ENCODE measurements at places on chromosomes 3 and 15.

- no peak for DNase-seq
Measured at GRCh38 chr15:68447976-68448755, 16.2 kb upstream of the ITGA11 start.

DNA sequence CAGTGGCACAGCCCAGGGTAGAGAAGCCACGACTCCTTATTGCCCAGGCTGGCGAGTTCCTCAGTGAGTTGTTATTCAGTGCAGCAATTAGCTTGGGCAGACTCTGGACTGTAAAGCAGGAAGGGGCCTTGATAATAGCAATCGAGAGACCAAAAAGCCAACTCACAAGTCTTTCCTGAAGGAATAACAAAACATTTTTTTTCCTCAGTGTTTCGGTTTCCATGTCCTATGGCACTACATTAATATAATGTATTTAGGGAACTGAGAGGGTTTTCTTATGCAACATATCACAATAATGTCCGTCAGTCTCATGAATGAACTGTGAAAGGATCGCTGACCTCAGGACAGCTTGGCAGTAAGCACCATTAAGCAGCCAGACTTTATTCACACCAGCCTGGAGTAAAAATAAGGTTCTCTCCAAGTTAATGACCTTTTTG lies 248.9 kb upstream of the TBL1XR1 start:
- no peak for DNase-seq

DNA sequence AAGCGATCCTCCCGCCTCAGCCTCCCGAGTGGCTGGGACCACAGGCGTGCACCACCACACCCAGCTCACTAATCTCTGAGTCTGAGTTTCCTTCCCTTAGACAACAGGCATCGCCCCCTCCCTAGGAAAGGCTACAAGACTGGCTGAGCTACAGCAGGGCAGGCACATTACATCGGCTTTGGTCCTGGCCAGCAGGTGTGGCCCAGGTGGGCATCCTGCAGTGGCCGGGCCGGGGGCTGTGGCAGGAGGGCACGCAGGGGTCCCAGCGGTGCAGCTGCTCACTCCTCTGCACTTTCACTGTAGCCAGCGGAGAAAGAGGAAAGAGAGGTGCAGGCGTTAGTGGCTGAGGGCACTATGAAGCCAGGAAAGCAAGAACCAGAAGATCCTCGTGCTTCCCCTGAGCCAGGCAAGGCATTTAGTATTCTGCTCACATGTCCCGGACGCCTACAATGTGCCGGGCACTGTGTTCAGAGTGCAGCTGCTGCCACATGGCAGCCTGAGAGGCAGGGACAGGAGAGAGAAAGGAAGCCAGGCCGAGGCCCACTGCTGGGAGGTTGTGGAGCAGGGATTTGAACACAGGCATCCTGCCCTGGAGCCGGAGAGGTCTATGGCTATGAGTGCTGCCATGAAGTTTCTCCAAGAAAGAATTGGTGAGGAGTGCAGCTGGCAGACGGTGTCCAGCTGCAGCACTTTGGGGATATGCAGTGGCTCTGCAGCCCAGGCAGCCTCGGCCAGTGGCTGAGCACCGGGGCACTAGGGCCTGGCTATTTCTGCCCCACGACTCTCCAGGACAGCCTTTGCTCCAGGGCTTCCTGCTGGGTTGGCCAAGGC lies 22.3 kb downstream of the GRIP2 start:
- DNase-seq = no peak

DNA sequence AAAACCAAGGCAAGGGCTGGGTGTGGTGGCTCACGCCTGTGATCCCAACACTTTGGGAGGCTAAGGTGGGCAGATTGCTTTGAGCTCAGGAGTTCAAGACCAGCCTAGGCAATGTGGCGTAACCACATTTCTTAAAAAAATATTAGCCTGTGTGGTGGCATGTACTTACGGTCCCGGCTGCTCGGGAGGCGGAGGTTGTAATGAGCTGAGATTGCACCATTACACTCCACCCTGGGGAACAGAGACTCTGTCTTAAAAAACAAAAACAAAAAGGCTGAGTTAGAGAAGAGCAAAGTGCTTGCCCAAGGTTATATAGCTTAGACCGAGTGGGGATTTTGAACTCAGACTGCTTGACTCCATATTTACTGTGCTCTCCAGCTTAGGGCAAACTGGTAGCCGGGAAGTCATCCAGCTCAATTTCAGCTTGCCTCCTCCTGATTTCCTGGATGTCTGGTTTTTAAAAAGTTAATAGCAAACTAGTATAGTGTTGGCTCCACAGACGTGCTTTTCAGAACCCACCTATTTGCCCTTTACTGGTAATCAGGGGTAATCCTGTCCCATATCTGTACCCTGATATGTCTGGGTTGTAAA lies 138.9 kb downstream of the CACNA1D start:
- no peak for DNase-seq

DNA sequence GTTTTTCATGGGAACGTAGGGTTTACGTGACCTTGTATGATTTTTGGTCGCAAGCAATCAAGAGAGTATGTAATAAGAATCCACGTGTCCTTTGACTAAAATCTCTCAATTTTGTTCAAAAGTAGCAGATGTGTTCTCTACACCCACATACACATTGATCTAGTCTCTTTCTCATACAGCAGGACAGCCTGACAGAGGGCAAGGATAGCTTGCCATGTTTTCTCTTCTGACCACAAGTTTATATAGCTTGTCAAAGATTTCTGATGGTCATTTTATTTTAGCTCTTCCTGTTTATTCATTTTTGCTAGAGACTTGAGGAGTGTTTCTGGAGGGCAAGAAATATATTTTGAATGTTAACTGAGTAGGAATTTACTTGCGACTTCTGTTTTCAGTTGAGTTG lies 570.2 kb upstream of the ALCAM start:
- no peak for DNase-seq
